Fibroblast of skin of left quadriceps (primary cell): ENCODE measurements at places on chromosomes 16 and 17.

GRCh38 chr17:55171634-55172328 lies 93.0 kb upstream of the HLF start:
- DNase-seq = no peak

- no peak for DNase-seq
Measured at GRCh38 chr16:83010776-83011720, 384.3 kb downstream of the CDH13 start.

DNA sequence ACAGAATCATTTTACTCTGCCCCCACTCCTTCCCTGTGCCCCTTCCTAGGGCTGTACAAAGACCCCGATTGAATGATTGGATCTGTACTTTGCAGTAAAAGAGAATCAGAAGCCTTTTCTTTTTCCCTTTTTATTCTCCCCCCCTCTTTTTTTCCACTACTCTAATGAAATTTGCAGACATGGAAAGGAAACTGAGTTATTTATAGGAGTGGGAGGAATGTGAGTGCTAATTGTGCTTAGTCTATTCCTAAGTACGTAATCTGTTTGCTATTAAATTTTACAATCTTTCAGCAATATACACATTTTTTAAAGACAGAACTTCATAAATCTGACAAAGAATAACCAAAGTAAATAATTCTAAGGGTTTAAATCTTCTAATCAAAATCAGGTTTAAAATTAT lies 314.3 kb downstream of the MAP2K6 start:
- DNase-seq = peak; percentile 20

GRCh38 chr17:71423871-71424546 lies 696.8 kb upstream of the SOX9 start:
- no peak for DNase-seq

DNA sequence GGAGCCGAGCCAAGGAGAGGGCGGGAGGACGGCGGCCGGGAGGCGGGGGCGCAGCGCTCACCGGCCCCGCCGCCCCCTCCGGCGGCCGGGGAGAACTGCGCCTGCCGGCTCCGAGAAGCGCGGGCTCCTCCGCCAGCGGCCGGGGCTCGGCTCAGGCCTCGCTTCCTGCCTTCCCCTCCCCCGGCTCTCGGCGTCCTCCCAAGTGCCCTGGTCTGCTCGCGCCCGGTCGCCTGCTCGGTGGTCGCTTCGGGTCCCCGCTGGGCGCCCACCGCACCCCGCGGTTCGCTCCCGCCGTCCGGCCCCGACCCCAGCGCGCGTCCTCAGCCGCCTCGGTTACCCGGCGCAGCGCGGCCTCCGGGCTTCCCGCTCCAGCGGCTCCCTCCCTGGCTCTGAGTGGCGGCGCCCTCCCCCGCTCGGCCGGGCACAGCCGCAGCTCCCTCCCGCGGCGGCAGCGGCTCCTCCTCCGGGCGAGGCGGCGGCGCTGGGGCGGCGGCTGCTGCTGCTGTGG lies 313 bp downstream of the UBTF start:
- DNase-seq = no peak

- no peak for DNase-seq
Measured at GRCh38 chr17:81404558-81405165, 9.4 kb downstream of the BAHCC1 start.

DNA sequence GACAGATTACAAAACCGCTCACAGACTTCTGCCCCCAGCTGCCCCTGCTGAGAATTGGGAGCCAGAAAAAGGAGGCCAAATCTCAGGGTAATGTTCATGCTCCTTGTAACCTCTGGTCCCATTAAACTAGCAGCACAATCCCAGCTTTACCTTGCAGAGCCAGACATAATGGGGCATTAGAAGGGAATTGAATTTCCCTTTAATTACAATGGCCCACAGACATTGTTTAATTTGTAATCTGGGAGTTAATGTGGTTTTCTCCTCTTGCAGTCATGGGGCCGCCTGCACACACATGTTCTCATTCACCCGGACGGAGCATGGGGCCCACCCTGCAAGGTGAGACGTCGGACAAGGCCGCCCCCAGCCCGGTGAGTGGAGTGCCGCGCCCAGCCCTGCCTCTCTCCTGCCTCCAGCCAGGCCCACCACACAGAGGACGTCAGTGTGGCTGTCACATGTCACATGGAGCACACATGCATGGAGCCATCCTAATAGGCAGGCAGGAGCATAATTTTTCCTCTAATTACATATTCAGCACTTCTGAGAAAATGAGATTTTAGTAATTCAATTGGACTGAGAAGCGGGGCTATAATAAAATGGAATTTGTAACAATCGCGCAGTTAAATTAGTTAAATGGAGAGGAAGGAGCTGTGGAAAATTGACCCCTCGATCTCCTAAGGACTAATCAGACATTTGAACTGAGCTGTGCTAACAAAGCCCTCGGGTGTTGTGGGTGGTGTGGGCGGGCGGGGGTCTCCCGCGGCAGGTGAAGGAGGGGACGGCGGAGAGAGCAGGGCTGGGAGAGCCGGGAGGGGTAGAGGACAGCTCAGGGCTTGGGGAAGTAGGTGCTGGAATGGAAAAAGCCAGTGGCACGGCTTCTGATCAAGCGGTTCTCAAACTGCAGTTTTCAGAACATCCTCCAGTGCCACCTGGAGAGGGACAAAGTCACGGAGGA lies 87.7 kb downstream of the ENGASE start:
- no peak for DNase-seq

DNA sequence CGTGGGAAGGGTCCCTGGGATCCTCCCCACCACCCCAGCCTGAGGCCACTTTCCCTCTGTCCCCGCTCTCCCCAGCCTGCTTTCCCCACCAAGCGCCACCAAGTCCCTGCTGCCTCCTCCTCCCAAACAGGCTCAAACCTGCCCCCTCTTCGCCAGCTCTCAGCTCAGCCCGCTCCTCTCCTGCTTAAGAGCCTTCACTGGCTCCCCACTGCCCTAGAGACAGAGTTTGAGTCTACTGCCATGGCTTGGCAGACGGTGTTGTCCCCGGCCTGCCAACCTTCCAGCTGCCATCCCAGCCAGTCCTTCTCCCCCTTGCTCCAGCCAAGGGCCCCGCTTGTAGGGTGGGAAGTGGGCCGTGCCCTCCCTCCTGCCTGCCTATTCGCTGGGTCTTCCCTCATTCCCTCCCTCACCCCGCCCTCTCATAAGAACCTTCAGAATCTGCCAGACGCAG lies 11.1 kb downstream of the IL4R start:
- no peak for DNase-seq

DNA sequence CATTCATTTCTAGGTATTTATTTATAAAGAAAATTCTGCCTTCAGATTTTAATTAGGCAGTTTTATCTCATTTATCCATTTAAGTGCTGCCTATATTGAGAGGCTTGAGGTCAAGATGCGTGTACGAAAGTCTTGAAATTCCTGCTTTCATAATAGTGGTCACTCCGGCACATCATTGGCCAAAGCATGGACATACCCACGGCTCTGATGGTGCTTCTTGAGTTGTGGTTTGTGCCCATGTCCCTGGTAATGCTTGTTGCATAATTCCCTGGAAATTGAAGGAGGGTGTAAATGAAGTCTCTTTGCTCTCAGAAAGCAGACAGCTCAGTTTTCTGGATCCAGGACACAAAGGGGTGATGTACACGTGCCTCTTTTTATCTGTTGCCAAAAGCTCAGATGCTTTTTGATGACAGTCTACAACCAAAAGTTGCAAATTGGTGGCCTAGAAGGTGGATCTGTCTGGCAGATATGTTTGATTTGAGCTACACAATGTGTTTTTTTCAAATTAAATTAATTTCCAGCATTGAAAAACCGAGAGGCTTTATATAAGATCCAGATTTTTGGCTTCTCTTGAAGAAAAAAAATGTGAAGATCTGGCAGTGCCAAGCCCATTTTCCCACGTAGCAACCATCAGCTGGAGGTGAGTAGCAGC lies 94.4 kb downstream of the SHISA9 start:
- DNase-seq = no peak

- no peak for DNase-seq
Measured at GRCh38 chr17:77325577-77326075, 184.9 kb downstream of the SEC14L1 start.

DNA sequence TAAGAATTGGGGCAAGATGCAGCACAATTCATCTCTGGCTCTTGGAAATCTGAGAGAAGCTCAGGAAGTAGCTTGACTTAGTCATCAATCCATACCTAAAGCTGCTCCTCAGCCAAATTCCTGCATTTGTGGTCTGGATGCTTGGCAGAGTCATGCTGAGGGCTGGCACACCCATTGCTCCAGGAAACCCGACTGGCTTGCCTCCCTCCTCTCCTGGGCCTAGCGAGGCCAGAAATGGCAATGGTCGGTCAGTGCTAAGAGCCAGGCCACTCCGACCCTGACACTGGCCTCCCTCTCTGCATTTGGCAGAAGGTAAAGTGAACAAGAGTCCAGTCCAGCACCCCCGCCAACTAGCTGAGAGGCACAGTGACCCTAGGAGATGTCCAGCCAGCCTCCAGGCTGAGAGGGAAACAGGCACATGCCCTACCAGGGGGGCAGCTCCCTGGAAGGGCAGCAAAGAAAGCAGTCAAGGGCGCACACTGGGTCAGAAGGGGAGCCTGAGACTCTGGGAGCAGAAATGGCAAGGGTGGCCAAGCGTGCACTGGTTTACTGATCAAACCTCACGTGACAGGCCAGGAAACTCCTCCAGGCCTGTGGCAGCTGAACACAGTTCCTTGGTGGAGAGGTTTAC lies 10.0 kb downstream of the POLDIP2 start:
- peak; percentile 70 for DNase-seq

DNA sequence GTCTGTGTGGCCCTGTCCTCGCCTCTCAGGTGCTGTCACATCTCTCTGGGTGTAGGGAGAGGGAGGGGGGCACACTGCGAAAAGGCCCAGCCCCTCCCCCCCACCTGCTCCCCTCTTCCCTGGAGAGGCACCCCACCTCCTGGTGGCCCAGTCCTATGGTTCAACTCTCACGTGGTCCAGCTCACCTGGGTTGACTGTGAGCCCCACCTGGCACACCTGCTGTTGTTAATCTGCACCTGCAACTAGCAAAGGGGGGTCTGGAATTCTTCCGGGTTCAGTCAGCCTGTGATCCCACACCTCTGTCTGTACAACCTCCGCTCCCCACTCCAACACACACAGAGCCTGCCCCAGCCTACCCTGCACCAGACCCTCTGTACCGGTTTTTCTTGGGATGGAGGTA lies 2.0 kb upstream of the SYNGR2 start:
- DNase-seq = no peak

- no peak for DNase-seq
Measured at GRCh38 chr17:49110509-49110908, 22.1 kb upstream of the B4GALNT2 start.

- DNase-seq = peak; percentile 36
Measured at GRCh38 chr17:80125656-80126448, 21.1 kb downstream of the EIF4A3 start.

- DNase-seq = no peak
Measured at GRCh38 chr17:32350666-32351418, 885 bp downstream of the ZNF207 start.

GRCh38 chr17:33816842-33817617 lies 438.1 kb upstream of the CCL2 start:
- no peak for DNase-seq
